Panc1 (cell line): ENCODE measurements at places on chromosomes 3 and 15. TPM values are rescaled to one million over a fixed set of nuclear protein-coding genes. Genes with fewer than 3 reads are reported as not detected.

CFAP100 gene
- total RNA-seq, result not detected

HESX1 gene
- total RNA-seq, result 1.1 TPM

MYZAP gene
- total RNA-seq, result 1.1 TPM

GNAT1 gene
- not detected for total RNA-seq

PLA1A gene
- not detected for total RNA-seq

STARD9 gene
- total RNA-seq, result 13.4 TPM

MAGEL2 gene
- total RNA-seq, result not detected

DISP2 gene
- total RNA-seq, result 10.0 TPM

NOX5 gene
- 0.26 TPM for total RNA-seq

FOXB1 gene
- 0.64 TPM for total RNA-seq

ATP8B4 gene
- total RNA-seq, result not detected

SAMD7 gene
- total RNA-seq, result not detected

KNL1 gene
- 28.9 TPM for total RNA-seq

TMEM207 gene
- not detected for total RNA-seq
